Right renal pelvis (tissue), 4 donors: ENCODE measurements at places on chromosomes 5 and 9.

DNA sequence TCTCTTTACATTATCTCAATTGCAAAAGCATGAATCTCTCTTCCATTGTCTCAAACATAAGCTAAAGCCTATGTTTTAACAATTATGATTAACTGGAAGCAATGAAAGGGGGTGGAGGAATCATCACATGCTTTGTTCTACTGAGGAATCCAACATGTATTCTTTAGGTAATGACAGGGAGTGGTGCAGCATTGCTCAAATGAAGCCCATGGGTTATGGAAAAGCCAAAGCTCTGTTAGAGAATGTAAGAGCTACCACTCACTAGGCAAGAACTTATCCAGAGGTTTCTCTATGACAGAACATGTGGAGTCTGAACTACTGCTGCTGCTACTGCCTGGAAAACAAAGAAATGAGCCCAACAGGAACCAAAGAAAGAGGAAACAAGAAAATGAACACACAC, 28.7 kb downstream of the KIF3A start:
- DNase-seq, result no peak

GRCh38 chr9:113501129-113501686, 37.7 kb downstream of the RGS3 start:
- DNase-seq, result no peak

GRCh38 chr9:105244734-105245028, 230 bp downstream of the SLC44A1 start:
- no peak for DNase-seq

DNA sequence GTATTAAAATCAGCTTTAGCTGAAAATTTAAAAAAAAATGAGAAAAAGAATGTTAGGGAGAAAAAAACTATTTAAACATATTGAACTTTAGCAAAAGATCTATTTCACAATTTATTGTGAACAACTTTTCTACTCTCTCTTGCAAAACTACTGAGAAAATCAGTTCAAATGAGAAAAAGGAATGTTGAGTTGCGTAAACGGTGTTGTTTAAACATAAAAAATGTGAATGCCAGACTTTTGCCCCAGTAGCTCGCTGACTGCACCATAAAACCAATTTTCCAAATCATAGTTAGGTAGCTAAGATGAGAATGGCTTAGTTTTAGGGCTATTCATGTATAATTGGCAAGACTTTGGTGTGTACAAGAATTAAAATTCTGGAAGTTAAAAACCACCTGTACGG, 13.4 kb upstream of the RAD23B start:
- DNase-seq, result no peak

GRCh38 chr9:34171753-34172535, 6.9 kb upstream of the UBAP1 start:
- DNase-seq, result no peak

GRCh38 chr5:159581502-159582249, 251.4 kb upstream of the IL12B start:
- no peak for DNase-seq

DNA sequence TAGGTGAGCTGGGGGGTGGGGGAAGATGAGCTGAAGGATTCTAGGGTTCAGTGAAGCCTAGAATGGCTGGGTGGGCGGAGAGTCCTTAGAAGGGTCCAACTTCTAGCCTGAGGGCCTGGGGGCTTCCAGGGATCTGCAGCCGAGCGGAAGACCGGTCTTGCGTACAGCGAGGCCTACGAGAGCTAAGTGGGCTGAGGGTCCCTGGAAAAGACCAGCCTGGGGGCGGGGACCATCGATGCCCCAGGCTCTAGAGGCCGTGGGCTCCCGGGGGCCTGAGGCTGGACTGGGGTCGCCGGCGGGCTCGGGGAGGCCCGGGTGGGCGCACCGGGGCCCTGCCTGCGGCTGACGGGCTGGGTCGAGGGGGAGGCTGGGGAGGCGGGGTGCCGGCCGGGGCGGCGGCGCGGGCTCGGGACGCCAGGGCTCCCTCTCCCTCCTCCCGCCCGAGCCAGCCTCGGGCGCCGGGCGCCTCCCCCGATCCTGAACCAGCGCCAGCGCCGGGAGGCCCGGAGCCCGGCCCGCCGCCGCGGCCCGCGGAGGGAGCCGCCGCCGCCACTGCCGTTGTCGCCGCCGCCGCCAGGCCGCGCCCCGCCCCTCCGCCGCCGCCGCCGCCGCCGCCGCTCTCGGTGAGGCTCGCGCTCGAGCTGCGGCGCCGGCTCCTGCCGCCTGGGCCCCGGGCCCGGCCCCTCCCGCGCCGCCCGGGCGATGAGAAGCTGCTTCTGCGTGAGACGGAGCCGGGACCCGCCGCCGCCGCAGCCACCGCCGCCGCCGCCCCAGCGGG, at the start of gene MVB12B:
Gene MVB12B (plus strand): TSS at position 602 of the 778 bp plus-strand sequence. CDS start 101 bp downstream, at position 703.
- no peak for DNase-seq

GRCh38 chr9:69971643-69972449, 71.8 kb upstream of the MAMDC2 start:
- peak; percentile 25 for DNase-seq

DNA sequence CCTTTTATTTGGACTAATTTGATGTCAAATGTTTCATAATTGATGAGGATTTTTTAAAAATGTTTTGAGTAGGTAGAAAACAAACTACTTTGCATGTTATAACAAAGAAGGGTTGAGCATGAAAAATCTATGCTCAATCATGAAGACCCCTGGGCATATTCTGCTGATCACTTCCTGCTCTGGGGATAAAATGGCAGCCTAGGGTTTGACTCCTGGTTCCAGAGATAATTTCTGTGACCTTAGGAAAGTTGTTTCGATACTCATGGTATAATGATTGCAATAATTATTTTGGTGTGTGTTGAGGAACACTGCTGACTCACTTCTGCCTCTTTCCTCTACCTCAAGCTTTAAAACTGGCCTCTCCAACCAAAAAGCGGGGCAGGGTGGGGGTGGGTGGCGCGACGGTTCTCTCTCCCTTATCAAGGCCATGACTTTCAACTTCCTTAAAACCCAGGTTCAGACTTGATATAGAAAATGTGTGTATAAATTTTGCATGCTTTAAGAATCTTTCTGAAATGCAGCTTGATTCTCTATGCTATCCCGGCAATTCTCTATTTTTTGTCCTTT, 6.0 kb upstream of the PIP5K1B start:
- DNase-seq, result no peak
